Body of pancreas (tissue), 4 donors: ENCODE measurements at places on chromosomes 16 and 17.

GRCh38 chr17:74484066-74484465, 17.6 kb downstream of the CD300A start:
- DNase-seq: no peak

- DNase-seq: peak; percentile 33
Observed at GRCh38 chr17:76492989-76493501, 8.2 kb downstream of the RHBDF2 start.

GRCh38 chr16:75477680-75478473, 13.4 kb upstream of the TMEM170A start:
- no peak for DNase-seq

DNA sequence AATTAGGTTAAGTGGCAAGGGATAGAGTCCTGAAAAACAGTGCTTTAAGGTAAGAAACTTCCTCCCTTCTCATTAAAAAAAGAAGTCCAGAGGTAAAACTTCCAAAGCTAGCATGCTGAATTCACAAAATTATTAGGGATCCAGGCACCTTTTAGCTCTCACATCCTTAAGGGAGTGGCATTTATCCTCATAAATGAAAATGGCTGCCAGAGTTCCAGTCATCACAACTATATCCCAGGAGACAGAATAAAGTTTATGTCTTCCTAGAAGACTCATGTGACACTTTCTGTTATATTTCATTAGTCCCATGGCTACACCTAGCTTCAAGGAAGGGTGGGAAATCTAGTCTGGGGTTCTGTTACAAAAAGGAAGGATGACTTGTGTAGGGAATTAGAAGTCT, 23.3 kb upstream of the ADORA2B start:
- DNase-seq: no peak

- no peak for DNase-seq
Observed at GRCh38 chr16:20826039-20826566, 19.8 kb downstream of the REXO5 start.

- peak; percentile 87 for DNase-seq
Observed at GRCh38 chr17:62109378-62109902, 44.4 kb upstream of the MED13 start.

GRCh38 chr17:10119203-10120108, 79.0 kb downstream of the GAS7 start:
- DNase-seq: peak; percentile 70

- no peak for DNase-seq
Observed at GRCh38 chr17:82231562-82232321, 2.9 kb downstream of the SLC16A3 start.

DNA sequence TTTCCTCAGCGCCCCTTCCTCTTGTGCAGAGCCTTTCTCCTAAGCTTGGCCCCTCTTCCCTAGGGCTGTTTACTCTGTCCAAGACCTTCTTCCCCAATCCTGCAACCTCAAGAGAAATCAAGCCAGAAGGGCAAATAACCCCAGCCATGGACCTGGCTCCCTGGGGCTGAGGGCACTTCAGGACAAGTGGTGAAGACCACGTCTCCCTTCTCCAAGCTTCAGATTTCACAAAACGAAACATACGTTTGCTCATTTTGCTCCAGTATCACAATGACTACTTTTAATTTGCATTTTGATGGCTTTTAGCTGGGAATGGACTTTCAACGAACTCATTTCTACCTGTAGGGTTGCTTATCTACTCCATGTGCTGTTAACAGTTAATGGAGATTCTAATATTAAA, 139.8 kb upstream of the CACNG5 start:
- DNase-seq: no peak

- no peak for DNase-seq
Observed at GRCh38 chr17:561116-561515, 153.5 kb downstream of the VPS53 start.

GRCh38 chr16:53305743-53306142, 128.5 kb upstream of the RBL2 start:
- DNase-seq: no peak

- no peak for DNase-seq
Observed at GRCh38 chr17:4305224-4305623, 41.4 kb upstream of the ANKFY1 start.

- no peak for DNase-seq
Observed at GRCh38 chr16:50198802-50199403, 45.8 kb downstream of the TENT4B start.

DNA sequence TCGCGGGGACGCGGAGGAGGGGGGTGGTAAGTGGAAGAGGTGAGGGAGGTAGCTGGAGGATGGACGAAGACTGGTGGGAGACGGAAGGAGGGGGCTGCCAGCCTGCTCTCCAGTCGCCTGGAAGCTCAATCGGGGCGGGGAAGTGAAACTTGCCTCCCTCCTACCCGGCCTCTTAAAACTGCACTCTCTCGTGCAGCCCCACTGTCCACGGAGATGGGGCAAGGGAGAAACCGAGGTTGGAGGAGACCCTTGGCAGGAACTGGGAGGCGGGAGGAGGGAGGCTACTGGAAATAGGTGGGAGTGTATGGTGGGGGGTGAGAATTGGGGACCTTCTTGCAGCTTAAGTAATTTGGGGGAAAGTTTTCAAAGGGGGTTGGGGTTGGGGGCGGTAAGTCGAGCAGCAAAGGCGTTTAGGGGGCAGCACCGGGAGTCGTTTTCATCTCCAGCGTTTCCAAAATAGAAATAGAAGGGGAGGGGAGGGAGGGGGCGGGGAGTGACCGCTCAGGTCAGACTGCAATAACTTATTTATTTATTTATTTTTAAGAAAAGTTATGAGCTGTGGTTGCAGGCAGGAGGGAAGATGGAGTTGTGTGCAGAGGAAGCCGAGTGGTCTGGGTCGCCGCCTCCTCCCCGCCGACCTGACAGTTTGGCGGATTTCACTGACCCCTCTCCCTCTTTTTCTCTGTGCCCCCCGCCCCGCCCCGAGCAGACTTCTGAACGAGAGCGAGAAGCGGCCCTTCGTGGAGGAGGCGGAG, 1.4 kb downstream of the SOX9 start:
- no peak for DNase-seq

GRCh38 chr16:58442547-58442946, 50.3 kb downstream of the GINS3 start:
- DNase-seq: no peak

GRCh38 chr16:88914750-88915368, 48.4 kb upstream of the PABPN1L start:
- no peak for DNase-seq

DNA sequence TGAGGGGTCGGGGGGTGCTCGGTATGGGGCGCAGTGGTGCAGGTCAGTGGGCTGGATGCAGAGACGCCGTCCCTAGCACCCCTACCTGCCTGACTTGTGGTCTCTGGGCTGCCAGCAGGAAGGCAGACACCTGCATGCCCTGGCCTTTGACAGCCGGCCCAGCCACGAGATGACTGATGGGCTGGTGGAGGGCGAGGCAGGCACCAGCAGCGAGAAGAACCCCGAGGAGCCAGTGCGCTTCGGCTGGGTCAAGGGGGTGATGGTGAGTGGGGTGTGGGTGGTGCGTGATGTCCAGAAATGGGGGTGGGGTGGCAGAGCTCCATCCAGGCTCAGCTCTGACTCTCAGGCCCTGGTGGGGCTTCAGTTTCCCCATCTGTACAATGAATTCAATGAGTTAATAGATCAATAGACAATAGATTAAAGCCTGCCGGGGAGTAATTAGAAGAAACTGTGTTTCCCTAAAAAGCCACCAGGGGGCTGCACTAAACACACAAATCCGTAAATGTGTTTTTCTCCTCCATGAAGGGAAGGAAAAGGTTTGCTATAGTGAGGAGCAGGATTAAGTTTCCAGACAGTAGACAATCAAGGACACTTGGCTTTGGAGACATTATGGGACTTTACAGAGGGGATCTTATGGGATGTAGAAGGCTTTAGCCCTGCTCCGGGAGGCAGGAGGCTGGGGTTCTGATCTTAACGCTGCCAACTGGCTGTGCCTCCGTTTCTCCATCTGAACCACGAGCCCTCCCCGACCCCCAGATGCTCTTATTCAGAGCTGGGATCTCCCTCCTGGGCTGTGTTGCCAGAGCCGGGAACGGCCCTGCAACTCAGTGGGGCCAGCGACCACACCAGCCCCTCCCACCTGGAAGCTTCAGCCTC, 2.2 kb downstream of the SLC12A3 start:
- peak; percentile 66 for DNase-seq

DNA sequence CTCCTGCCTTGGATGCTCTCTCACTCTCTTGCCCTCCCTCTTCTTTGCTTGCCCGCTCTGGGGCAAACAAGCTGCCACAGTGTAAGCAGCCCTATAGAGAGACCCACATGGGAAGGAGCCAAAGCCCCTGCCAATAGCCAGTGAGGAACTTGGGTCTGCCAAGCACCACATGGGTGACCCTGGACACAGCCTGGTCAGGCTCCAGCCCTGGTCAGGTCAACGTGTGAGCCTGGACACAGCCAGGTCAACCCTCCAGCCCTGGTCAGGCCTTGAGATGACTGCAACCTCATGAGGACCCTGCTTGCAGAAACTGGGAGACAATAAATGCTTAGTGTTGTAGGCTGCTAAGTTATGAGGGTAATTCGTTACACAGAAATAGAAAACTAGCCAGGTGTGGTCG, 14.3 kb upstream of the PHOSPHO1 start:
- no peak for DNase-seq

DNA sequence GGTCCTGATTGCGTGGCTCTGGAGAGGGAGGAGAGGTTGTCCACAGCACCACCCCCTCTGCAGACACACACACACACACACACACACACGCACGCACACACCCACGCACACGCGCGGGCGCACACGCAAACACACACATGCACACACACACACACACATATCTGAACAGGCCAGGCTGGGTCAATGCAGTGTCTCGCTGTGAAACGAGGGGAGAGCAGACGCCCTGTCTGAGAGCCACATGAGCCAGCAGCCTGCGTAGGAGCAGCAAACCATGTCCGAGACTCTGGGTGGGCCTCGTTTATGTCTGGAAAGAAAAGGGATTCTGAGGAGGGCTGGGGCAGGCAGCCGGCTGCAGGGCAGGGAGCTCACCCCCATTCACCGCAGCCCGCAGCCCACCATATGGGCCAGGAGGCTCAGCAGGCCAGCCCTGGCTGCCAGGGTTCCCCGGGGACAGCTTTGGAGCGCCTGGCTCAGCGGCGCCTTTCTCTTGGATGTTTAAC, 93.3 kb upstream of the TNRC6C start:
- DNase-seq: no peak

DNA sequence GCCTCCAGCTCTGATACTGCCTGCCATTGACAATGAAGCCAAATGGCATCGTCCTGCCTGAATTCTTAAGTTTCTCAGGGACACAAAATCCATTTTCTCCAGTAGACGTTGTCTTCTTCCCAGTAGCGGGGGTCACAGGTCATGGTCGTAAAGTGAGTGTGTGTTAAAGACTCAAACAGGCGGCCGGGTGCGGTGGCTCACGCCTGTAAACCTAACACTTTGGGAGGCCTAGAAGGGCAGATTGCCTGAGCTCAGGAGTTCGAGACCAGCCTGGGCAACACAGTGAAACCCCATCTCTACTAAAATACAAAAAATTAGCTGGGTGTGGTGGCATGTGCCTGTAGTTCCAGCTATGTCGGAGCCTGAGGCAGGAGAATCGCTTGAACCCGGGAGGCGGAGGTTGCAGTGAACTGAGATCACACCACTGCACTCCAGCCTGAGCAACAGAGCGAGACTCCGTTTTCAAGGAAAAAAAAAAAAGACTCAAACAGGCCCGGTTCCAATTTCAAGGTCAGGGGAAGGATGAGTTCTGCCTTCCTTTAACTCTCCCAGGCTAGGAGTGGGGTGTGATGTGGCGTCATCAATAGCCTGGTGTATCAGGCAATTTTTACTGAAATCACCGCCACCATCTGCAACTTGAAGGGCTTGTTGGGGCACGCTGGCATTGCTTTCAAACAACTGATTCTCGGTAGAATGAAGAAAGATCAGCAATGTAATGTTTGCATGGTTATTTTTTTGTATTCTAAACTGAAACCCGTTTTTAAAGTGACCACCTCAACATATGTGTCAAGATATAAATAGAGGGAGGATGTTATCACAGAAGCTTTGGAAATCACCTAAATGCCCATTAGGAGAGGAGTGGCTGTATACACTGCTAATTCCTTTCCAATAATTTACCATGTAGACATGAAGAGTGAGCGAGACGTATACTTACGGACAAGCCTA, 91.0 kb downstream of the WSCD1 start:
- no peak for DNase-seq

GRCh38 chr16:6265968-6266367, 1066.7 kb upstream of the RBFOX1 start:
- DNase-seq: no peak

GRCh38 chr16:48284772-48285409, 37.6 kb upstream of the ABCC11 start:
- DNase-seq: no peak
